ENCODE measurements at places on chromosomes 6 and 20.

DNA sequence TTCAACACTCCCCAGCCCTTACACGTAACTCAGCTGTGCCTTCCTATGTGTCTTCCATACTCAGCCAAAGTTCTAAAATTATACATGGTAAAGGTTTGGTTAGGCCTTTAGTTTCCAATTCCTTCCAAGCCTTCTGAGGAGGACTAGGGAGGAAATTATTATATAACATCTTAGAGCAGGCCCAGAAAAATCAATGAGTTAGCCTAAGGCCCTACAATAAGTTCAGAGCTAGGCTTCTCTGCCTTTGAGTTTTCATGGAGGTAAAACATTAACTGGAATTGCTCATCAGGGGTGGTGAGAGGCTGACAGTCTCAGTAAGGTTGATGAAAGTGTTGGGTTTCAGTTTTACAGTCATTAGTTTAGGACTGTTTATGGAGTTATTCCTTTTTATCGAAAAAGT is 286.0 kb downstream of the ADGB start:
- DNase-seq: no peak

DNA sequence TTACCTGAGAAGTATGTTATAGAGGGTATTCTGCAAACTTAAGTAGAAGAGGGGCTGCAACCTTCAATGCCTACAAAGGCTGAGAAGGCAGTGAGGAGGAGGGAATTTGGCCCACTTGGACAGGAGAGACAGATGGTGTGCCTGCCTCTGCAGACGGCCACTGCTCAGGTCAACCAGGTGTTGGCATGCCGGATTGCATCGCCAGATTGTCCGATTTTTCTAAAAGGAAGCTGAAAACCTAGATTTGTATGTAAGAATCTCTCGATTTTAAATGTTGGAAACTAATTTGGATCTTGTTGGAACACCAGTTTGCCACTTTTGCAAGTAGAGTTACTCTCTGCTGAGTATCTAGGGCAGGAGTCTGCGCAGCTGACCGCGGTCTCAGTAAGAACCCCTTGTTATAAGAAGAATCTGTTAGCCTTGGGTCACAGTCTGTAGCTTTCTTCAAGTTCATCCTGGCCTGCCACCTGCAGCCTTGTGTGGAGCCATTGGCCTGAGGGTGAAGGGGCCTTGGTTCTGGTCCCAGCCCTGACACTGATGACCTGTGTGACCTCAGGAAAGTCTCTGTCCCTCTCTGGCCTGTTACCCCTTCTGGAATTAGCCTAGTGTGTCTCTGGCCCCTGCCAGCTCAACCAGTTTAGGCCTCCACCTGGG is 54.4 kb downstream of the TGM2 start:
- no peak for DNase-seq

GRCh38 chr6:10429638-10430427 is 15.0 kb upstream of the TFAP2A start:
- no peak for DNase-seq

GRCh38 chr20:37426978-37427377 is 81.0 kb downstream of the SRC start:
- DNase-seq: no peak

- no peak for DNase-seq
Measured at GRCh38 chr6:154822947-154823558, 89.8 kb downstream of the SCAF8 start.

DNA sequence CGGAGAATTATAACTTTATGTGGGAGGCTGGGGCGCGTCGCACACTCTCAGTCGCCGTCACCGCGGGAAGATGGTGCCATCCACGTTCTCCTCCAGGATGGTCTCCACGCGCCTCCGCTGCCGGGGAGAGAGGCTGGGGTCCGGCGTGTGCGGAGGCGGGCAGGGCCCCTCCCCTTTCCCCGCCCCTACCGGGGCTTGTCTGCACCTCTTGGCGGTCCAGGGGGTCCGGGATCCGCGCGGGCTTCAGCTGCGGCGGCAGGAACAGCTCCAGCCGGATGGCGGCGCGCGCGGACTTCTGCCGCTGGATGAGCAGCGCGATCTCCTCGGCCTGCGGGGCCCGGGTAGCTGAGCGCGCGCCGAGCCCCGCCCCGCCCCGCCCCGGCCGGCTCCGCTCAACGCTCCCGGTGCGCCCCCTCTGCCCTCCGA is 807 bp downstream of the LKAAEAR1 start:
- DNase-seq: peak; percentile 57

GRCh38 chr6:145025488-145025887 is 709.8 kb downstream of the EPM2A start:
- no peak for DNase-seq

GRCh38 chr6:73156793-73157767 is 68.2 kb downstream of the KHDC1L start:
- no peak for DNase-seq

GRCh38 chr20:16444057-16444777 is 129.0 kb downstream of the KIF16B start:
- DNase-seq: no peak

GRCh38 chr20:19807191-19807945 is 49.3 kb downstream of the RIN2 start:
- peak; percentile 54 for DNase-seq

GRCh38 chr20:10713161-10713560 is 39.4 kb upstream of the JAG1 start:
- no peak for DNase-seq

DNA sequence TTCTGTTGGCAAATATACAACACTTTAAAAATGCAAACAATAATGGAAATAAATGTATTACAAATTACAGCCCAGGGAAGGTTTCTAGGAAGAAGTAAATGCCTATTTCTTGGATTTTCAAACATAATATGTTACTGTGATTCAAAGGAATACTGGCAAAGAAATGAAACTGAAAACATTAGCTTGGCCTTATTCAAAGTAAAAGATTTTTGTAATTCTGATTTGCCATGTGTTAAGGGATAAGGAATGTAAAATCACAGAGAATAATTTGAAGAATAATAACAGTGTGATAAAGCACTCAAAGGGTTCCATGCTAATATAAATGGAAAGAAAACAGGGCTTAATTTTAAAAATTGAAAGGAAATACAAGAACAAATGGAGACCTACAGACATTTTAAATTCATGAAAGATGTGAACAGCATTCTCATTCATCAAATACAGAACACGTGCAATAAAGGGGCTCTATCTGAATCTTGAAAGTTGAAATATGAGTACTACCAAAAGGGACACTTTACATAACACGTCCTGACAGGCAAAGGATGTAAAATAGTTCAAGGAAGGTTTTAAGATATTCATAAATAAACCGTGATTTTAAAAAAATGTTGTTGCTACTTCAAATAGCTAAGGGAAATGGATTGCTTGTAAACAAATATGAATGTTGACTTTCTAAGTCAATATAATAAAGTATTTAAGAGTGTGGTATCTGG is 138.1 kb downstream of the RFPL4B start:
- DNase-seq: no peak

- DNase-seq: no peak
Measured at GRCh38 chr6:110934381-110934898, 24.1 kb upstream of the GTF3C6 start.

DNA sequence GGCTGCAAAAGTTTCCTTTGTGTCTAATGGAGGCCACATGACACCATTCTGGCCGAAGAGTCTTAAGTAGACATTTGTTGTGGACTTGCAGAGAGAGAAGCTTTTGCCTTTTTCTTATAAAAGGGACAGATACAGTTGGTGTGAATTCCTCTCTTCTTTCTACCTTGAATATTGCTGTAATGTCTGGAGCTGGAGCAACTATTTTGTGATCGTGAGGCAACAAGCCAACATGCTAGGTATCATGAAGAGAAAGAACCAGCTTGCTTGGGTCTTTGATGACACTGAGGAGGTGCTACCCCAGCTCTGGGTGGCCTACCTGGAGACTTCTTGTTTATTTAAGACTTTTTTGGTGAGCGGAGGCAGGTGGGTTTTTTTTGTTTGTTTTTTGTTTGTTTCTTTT is 16.3 kb upstream of the SYNJ2 start:
- no peak for DNase-seq

GRCh38 chr6:31821301-31822035 is 6.1 kb upstream of the HSPA1B start:
- no peak for DNase-seq

GRCh38 chr6:15842727-15843117 is 179.9 kb upstream of the DTNBP1 start:
- no peak for DNase-seq

DNA sequence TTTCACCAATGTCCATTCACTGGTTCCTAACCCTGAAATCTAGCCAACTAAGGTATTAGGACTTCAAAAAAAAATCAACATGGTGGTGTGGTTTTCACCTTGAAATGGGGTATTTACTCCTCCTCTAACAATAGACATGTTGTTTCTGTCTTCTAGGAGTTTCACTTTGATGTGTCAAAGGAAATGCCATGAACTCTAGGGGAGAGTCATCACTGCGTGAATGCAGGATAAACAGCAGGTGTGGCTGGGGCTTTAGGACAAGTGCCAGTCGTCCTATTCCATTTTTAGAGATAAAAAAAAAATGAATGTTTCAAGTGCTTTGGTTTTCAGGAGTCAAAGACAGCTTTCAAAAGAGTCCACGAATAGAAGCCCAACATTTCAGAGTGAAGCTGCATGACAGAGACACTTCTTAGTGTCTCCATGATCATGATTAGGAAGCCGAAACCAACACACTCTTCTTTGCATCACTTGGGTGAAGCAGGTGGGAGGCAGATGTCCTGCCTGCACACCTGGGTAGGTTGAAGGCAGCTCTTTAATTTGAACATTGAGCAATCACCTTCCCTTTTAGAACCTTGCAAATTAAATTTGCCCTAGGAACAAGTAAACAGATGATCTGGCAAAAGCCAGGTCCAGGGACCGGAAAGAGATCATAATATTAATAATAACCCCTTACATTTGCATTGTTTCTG is 328.5 kb upstream of the PRDM1 start:
- no peak for DNase-seq

- DNase-seq: peak; percentile 47
Measured at GRCh38 chr20:51402201-51402600, 140.3 kb downstream of the NFATC2 start.

DNA sequence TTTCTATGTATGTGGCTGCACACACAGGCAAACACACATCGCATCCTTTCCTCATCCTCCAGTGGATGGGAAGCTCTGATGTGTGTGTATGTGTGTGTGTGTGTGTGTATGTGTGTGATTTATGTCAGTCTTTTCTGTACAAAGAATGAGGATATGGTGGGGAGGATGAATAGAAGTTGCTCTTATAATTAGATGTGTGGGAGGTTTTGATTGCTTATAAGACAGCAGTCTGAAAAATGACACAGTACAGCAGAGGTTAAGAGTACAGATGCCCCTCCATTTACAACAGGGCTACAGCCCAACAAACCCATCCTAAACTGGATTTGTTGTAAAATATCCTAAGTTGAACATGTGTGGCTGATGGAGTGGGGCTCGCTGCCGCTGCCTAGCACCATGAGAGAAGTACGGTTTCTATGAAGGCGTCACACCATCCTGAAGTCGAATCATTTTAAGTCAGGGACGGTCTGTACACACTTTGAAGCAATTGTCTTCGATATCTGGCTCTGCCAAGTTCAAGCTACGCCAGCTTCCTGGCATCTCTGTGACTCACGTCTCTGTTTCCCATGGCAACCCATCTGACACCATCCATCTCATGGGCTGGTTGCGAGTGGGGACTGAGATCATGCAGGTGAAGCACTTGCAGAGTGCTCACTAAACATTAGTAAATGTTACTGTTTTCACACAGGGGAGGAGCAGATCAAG is 252.6 kb downstream of the MYLK4 start:
- peak; percentile 40 for DNase-seq

- no peak for DNase-seq
Measured at GRCh38 chr6:85576476-85576875, 17.2 kb downstream of the SNX14 start.

DNA sequence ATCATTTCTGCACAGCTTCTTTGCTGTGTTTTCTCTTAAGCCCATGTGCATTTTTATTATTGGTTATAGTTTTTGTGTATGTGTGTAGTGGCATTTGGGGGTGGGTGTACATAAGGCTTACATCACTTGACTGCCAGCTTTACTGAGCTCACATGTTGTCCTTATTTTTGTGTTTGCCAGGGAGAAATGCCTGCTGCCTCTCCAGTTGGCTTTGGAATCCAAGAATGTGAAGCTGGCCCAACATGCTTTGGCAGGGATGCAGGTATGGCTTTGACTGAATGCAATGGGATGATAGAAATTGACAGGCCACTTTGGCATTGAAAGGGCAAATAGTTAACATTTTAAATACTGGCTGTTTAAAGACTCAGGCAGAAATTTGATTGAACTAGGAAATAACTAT is 11.4 kb downstream of the PBOV1 start:
- no peak for DNase-seq

GRCh38 chr20:9574181-9574580 is 59.8 kb downstream of the LAMP5 start:
- DNase-seq: no peak

DNA sequence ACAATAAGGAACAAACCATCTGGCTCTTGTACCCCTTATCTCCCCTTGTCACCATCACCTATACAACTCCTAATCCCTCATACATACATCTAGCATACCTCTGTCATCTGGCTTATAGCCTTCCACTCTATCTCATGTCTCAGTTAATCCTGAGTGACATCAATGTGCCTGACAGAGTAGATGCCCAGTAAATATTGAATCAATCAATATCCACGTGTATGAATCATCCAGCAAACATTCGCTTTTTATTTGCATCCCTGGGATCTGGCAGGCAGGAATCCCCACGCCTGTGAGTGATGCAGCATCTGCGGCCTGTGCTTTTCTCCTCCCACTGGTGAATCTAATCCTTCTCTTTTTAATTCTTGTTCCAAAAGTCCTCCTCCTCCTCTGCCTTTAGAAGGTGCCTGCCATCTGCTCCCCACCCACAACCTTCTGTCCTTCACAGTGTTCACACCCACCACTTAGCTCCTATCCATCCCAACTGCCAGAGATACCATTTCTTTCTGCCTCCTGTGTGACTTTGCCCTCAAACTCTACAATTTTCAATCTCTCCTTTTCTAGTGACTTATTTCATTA is 37.6 kb downstream of the ZNF391 start:
- DNase-seq: no peak

GRCh38 chr6:115570331-115570730 is 490.4 kb downstream of the FRK start:
- DNase-seq: peak; percentile 40

- DNase-seq: no peak
Measured at GRCh38 chr6:166907373-166907841, 48.9 kb downstream of the RNASET2 start.

- no peak for DNase-seq
Measured at GRCh38 chr6:149108038-149108748, 209.3 kb upstream of the TAB2 start.

GRCh38 chr20:63846128-63846771 is 15.0 kb upstream of the ABHD16B start:
- DNase-seq: no peak

DNA sequence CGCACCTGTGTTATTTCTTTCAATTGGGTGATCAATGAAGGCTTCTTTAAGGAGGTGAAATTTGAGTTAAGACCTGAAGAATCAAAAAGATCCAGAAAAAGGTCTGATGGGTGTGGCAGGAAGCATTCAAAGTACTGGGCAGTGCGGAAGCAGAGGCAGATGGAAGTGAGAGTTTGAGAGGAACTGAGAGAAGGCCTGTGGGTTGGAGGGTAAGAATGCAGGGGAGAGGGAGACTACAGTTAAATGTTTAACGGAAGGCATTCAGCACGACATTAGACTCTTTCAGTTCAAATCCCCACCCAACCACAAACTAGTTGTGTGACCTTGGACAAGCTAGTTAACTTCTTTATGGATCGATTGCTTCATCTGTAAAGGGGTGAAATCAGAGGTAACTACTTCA is 50.5 kb upstream of the GCM1 start:
- no peak for DNase-seq

All from astrocyte of the spinal cord (primary cell).